ENCODE measurements at places on chromosomes 6 and 20. TPM values are rescaled to one million over a fixed set of nuclear protein-coding genes. Genes with fewer than 3 reads are reported as not detected.

DNA sequence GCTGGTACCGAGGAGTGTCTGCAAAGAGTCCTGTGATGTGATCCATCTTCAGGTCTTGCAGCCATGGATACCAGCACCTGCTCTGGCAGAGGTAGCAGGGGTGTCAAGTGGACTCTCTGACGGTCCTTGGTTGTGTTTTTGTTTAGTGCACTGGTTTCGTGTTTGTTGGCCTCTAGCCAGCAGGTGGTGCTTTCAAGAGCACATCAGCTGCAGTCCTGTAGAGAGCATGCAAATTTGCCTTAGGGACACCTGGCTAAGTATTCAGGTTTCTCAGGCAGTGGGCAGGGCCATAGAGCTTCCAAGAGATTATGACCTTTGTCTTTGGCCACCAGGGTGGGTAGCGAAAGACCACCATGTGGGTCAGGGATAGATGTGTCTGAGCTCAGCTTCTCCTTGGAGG is 14.5 kb upstream of the RGS17 start:
- DNase-seq, result peak; percentile 46

DNA sequence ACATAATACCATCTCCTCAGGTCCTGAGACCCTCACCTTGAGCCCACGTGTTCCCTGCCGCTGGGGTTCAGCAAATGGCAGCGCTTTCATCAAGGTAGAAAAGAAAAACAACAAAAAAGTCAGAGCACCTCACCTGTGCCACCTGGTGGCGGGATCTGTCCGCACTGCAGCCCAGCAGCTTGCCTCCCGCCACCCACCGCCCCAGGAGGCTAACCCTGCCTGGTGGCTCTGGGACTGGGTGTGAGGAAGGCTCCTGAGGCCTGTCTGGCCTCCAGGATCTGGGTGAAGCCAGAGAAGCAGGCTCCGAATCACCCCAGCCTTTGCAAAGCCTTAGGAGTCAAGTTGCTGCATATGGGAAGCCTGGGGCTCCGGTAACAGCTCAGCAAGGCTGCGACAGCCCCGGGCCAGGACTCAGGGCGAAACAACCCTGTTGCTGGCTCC is 270.8 kb downstream of the BMP7 start:
- peak; percentile 79 for DNase-seq

DNA sequence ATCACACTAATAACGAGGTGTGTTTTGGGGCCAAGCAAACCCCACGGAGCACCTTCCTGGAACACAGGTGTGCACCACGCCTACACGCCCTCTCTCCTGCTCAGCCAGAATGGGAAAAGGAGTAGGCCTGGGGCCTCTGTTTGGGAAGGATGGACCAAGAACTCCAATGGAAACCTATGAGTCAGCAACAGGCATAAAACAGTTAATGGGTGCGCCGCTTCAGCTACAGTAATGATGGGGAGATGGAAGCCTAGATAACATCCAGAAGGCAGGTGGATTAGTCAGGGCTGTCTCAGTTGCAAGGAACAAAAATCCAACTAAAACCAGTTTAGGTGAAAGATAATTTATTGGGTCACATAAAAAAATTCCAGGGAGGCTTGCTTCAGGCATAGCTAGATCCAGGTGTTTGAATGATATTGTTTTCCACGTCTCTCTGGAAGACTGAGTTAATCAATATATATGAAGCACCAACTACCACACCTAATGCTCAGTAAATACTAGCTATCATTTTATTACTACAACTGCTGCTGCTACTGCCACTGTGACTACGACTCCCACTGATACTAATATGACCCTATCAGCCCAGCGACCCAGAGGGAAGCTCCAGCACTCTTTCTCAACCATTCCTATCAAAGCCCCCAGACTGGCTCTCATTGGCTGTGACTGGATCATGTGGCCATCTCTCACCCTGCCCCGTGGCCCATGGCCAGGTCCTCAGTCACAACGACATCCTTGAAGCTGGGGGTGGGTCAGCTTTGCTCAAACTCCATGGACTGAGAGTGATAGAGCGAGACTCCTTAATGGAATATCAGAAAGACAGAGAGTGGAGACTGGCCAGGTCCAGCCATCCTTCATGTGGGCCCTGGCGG is 155.2 kb upstream of the PTPN1 start:
- DNase-seq, result no peak

DNA sequence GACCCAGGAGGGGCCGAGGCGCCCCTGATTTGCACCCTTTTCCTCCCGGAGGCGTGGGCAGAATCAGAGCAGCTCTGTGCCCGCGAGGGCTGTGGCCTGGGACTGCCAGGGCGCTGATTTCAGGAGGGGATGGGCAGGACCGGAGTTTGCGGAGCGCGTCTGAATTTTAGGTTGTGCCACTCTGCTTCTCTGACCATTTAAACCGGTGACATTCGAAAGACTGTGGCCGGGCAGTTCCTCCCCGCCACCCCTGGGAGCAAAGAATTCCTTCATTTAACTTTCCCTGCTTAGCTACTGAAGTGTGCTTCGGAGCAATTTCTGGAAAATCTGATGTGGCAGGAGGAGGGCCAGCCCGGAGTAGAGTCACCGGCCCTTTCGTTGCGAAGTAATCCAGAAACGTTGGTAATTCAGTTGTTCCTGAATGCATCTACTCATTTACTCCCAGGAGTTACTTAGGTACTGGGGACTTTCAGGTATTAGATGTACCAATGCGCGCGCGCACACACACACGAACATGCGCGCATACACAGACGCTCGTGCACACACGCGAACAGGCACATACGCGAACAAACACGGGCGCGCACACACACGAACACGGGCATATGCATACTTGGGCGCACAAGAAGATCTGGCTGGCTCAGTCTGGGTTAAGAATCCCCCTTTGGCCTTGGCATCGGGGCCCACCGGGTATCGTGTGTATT is 568 bp downstream of the CCDC170 start:
- DNase-seq, result peak; percentile 47

CYB5R4 gene
- total RNA-seq, result 17.5 TPM

GRCh38 chr6:25756382-25757363 is 2.1 kb downstream of the SLC17A4 start:
- no peak for DNase-seq

DNA sequence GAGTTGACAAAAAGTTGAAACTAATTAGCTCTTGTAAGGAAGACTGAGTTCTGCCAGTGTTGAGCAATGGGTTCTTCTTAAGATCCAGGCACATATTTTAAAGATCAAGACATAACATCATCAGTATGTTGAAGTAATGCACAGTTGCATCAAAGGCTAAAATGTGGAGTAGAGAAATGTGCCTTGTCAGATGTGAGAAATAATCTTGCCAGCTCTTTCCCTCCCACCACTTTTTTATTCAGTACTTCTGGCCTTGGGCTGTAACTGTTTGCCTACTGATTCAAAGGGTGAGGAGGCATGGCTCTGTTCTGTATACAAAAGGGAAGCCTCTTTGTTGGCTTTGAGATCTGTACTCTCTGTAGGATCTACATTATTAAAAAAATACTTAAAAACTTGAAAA is 13.1 kb downstream of the PKIB start:
- no peak for DNase-seq

GRCh38 chr6:35343092-35343834 is 905 bp downstream of the PPARD start:
- DNase-seq, result no peak

- DNase-seq, result no peak
These were observed 942.9 kb upstream of the EPHA7 start for GRCh38 chr6:94362061-94362864.

PMEPA1 gene
- total RNA-seq, result 35.7 TPM

- no peak for DNase-seq
These were observed 40.0 kb downstream of the PLG start for GRCh38 chr6:160742090-160742489.

DNA sequence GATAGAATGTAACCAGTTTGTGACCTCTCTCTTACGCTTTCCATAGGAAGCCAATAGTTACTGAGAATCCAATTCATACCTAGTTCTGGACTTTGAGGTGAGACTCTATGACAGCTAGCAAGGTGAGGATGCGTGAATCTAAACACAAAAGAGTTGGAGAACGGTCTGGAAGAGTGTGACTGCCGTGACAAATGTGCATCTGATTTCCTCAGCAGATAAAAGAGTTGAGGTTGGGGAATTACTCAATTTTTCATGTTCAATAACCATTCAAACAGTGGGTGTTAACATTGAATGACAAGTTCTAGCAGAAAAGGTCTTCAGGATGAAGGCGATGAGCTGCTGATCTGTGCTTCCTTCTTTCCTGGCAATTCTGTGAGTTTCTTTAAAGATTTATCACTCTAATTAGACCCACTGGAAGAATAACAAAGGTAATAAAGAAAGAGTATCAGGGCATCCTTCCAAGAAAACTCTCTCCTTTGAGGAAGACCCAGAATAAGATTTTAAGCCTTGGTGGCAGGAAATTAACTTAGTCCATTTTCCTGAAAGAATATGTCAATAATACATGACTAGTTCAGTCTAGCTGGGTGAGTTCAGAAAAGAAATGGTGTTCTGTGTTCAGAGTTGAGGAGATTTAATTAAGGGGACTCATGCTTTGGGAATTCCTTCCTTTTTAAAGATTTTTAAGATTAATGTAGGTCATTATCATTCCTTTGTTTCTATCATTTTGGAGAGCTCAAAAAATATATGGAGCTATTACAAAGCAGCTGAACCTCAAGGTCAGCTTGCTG is 24.5 kb downstream of the KIF3B start:
- DNase-seq, result no peak

GRCh38 chr20:12924126-12924525 is 84.6 kb upstream of the SPTLC3 start:
- no peak for DNase-seq

DNA sequence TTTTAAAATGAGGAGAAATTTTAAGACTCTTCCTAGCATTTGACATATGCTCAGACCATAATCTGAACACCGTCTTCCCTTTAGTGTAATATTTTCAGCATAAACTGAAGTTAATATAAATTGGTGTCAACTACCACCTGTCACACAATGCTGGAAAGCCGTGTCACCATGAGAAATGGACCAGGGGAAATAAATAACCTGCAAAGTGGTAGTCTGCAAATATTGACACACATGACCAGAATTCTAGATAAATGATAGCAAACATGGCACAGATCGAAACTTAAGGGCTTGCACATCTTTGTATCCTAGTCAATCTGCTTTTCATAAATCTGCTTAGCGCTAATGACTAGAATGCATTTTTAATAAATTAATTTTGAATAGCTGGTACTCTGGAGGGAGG is 191.9 kb downstream of the CD83 start:
- DNase-seq, result no peak

SMLR1 gene
- total RNA-seq, result not detected

GRCh38 chr6:101608703-101609102 is 215.2 kb downstream of the GRIK2 start:
- DNase-seq, result no peak

DNA sequence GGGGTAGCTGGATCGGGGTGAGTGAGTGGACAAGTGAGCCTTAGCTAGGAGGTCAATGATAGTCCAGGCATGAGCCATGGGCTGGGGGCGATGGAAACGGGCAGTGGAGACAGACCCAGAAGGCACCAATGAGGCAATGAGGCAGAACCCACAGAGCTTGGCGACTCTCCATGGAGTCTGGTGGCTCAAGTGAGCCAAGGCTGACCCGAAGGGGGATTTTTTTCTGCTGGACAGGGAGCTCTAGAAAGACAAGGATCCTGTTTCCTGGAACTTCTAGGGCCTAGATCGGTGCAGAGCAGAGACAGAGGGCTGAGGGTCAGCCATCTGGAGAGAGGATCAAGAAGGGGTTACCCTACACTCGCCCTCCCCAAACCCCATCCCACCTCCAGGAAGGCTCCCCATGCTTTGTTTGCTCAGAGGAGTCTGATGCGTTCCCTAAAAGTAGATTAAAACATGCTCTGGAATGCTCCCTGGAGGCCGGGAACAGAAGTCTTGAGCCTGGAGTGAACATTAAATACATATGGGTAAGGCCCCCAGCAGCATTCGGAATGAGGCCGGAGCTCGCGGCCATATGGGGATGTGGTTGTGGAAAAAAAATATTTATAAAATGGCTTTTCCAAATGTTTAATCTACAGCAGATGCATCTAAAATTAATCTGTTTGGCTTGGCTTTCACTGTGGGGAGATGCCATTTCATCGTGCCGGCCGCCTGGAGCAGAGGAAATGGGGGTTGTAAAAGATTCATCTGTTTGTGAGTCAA is 237.8 kb upstream of the PMEPA1 start:
- DNase-seq, result no peak

GRCh38 chr20:22577515-22578220 is 6.7 kb downstream of the FOXA2 start:
- DNase-seq, result peak; percentile 77

PPP1R14C gene
- total RNA-seq, result 0.37 TPM
